Psoas muscle (tissue), 8 donors: ENCODE measurements at places on chromosomes 16 and 17.

- no peak for DNase-seq
Observed at GRCh38 chr16:6751191-6751590, 581.5 kb upstream of the RBFOX1 start.

- peak; percentile 96 for DNase-seq
Observed at GRCh38 chr16:85350973-85351372, 238.7 kb upstream of the CIBAR2 start.

GRCh38 chr16:1530883-1531637 is 2.4 kb upstream of the TMEM204 start:
- DNase-seq: peak; percentile 82

DNA sequence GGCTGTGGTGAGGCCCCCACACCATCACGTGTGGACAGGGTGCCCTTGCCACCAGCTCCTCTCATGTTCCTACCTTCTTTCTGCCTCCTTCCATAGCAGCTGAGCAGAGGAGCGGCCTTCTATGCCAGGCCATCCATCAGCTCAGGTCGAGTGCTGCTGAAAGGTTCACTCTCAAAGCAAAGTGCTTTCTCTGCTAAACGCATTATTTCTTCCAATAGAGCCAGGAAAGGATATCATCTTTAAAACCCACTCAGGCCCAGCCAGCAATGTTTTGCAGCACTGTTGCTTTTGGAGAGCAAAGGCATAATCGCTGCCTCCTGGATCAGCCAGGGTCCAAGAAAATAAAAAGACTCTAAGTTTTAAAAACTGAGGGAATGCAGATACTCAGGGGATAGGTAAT is 54.9 kb upstream of the GPRC5B start:
- no peak for DNase-seq

GRCh38 chr16:11783319-11784037 is 13.6 kb downstream of the ZC3H7A start:
- DNase-seq: no peak

DNA sequence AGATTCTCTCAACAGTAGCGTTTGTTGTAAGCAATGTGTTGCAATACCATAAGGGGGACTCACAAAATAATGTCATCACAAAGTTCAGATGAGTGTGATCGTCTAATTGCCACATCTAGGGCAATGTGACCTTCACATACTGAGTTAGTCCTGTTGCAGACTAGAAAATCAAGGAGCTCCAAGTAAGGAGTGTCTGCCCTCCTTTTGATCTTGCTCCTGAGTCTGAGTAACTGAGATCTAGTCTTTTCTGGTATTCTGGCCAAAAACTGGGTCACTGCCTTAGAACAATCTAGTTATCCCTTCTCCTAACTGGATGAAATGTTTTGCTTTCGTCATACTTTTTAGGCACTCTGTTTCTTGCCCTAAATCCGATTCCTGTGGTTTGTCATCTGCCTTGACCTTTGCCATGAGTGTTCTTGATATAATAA is 712.1 kb downstream of the CDH11 start:
- no peak for DNase-seq

GRCh38 chr17:47620503-47621245 is 29.0 kb upstream of the KPNB1 start:
- no peak for DNase-seq

- DNase-seq: peak; percentile 71
Observed at GRCh38 chr17:64216338-64217248, 46.5 kb downstream of the TEX2 start.

DNA sequence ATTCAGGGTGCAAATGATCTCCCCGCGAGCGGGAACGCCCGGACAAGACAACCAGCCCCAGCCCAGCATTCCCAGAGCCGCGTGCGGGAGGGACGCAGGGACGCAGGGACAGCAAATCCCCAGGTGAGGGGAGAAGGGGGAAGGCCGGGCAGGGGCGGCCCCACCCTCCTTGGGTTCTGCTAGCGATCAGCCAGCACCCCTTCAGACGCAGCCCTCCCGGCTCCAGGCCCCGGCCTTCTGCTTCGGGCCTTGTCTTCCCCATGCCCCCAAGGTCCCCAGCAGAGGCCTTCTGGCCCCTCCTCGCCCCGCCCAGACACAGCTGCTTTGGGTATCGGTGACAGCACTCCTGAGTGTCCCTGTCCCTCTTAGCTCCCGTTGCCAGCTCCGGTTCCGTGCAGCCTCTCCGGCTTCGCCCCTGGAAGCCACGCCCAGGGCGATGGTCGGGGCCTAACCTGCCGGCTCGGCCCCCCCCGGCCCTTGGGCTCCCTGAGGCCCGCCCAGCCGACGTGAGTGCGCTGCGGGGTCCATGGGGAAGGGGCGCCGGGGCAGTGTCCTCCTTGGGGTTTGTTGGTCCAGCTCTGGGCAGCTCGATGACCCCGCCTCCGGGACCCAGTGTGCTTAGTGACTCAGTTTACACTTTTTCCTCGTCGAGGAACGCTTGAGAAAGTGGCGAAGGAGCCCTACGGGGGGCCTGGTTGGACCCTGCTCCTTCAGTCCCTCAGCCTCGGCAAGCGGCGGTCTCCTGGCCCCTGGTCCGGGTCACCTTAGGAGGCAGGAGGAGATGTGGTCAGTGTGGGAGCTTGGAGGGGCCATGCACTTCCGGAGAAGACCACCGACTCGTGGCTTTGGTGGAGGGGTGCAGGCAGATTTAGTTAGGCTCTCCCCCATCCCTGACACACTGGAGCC is 50.5 kb upstream of the AMZ2 start:
- peak; percentile 70 for DNase-seq

- peak; percentile 87 for DNase-seq
Observed at GRCh38 chr16:53091466-53092211, 36.8 kb downstream of the CHD9 start.

- DNase-seq: no peak
Observed at GRCh38 chr16:50152351-50152806, 727 bp upstream of the TENT4B start.

GRCh38 chr16:48126801-48127644 is 28.8 kb downstream of the ABCC12 start:
- DNase-seq: no peak

GRCh38 chr16:1979271-1980029 is 1.8 kb downstream of the NOXO1 start:
- no peak for DNase-seq

DNA sequence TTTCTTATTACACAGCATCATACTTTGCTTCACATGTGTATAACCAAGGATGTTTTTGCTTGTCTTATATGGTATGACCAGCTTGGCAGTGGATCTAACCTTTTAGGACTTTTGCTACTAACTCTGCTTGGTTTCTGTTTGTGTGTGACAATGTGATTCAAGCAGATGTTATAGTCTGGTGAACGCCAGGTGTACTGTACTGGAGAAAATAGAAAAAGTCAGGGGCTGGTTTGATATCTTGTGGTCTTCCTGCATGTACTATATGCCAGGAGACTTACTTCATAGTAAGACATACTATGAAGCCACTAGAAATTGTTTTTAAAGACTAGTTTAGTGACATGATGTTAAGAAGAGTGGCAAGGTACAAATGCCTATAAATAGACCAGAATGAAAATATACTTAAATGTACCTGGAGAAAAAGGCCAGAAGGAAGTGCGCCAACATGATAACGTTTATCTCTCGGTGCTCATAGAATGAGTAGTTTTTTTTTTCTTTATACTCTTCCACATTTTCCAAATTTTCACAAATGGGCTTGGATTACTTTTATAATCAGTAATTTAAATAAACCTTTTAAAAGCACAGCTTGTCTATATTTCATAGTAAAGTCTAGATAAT is 112.3 kb downstream of the PRKCA start:
- no peak for DNase-seq

GRCh38 chr17:74424117-74424516 is 7.8 kb upstream of the GPRC5C start:
- no peak for DNase-seq

GRCh38 chr16:2475413-2476344 is 752 bp downstream of the TBC1D24 start:
- no peak for DNase-seq

DNA sequence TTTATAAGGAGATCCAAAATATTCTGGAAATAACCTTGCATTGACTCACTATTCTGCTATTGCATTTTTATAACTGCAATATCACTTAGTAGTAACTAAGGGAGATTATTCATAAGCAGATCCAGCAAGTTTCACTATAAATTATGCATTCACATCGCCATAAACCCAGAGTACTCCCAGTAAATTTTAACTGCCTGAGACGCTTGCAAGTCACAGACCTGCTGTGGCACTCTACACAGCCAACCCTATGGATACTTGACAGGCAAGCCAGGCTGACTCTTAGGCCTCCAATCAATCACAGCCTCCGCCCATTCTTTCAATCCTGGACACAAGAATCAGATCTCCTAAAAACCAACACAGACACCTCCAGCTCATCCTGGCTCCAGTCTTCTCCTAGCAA is 28.2 kb downstream of the USP31 start:
- no peak for DNase-seq

GRCh38 chr17:67628580-67629013 is 89.1 kb upstream of the NOL11 start:
- DNase-seq: no peak

GRCh38 chr16:22014271-22014873 is 6.5 kb downstream of the MOSMO start:
- DNase-seq: no peak

DNA sequence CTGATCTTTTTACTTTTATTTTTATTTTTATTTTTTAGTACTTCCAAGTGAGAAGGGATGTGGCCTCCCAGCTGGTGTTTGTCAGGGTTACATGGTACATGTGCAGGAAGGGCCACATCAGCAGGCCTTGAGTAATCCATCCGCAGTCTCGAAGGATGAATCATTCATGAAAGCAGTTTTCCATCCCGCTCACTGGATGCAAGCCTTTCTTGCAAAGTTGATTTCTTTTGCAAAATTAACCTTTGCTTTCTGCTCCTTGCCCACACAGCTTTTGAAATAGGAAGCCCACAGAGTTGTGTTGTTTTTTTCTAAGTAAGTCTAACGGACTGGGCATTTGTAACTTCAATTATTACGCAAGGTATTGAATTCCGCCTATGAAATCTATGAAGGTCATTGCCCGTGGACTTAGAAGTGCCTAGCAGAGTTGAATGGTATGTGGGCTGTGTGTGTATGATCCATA is 157.4 kb downstream of the PRKCA start:
- DNase-seq: peak; percentile 40

DNA sequence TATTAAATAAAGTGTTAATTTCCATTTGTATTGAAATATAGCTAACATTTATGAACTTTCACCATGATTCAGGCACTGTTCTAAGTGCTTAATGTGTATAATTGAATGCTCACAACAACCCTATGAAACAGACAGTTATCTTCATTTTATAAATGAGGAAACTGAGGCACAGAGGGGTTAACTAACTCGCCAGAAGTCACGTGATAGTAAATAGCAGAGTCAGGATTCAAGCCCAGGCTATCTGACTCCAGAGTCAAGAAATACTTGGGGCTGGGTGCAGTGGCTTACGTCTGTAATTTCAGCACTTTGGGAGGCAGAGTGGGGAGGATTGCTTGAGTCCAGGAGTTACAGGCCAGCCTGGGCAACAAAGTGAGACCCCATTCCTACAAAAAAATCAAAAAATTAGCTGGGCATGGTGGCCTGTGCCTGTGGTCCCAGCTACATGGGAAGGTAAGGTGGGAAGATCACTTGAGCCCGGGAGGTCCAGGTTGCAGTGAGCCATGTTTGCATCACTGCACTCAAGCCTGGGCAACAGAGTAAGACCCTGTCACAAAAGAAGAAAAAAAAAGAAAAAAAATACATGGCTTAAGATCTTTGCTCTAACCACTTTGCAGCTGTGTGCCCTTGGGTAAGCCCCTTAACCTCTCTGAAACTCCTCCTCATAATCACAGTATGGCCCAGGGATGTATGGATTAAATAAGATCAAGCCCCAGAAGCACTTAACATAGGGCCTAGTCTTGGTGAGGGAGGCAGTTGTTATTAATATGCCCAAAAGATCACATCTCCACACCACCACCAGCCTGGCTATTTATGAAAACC is 29.0 kb downstream of the WSB1 start:
- DNase-seq: no peak

- DNase-seq: peak; percentile 74
Observed at GRCh38 chr16:85652431-85653221, 36.1 kb downstream of the GINS2 start.

DNA sequence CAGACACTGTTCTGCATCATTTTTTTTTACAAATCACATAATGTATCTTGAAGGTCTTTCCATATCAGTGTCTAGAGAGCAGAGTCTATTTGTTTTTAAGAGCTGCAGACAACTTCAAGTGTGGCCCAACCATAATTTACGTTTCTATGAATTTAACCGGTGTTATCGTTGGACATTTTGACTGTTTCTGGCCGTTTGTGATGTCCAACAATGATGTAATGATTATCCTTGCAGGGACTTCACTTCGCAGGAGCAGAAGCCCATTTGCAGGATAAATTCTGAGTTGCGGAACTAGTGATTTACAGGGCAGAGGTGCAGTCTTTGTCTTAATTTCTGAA is 26.9 kb upstream of the HLF start:
- no peak for DNase-seq
